ENCODE measurements at places on chromosomes 6 and 20. TPM values are rescaled to one million over a fixed set of nuclear protein-coding genes. Genes with fewer than 3 reads are reported as not detected.

- DNase-seq: no peak
Observed at GRCh38 chr20:44601236-44601671, 18.9 kb downstream of the PKIG start.

DNA sequence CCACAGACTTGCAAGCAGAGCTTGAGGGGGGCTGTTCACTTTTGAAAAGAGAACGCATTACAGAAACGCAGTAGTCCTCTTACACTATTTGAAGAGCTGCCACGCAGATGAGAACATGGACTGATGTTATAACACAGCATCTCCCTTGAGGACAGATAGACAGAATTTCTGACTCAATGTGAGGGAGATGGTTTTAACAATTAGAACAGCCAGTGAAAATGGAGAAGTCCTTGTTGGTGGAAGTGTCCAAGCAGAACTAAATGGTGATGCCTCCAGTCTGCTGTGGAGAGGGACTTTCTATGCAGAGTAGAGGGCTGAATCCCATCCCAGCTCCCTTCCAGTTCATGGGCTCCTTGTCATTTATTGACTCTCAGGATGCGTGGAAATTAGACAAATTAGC lies 100.0 kb downstream of the RREB1 start:
- no peak for DNase-seq

DNA sequence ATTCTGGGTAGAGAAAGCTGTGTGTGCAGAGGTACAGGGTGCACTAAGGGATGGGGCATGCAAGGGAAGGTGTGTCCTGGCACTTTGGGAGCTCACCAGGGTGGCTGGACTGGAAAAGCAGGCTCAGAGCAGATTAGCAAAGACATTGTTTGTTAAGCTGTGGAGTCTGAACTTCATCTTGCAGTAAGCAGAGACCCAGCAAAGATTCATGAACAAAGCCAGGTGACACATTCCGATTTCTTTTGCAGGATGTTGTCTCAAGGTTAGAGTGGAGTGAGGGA lies 28.8 kb downstream of the DUSP22 start:
- DNase-seq: no peak

TREML1 gene
- total RNA-seq: not detected

GRCh38 chr20:10539818-10540553 lies 104.9 kb downstream of the SLX4IP start:
- DNase-seq: no peak

IPCEF1 gene
- 6.6 TPM for total RNA-seq

GRCh38 chr20:3010985-3011723 lies 32.3 kb upstream of the GNRH2 start:
- DNase-seq: peak; percentile 2

SNAI1 gene
- 9.4 TPM for total RNA-seq

DNA sequence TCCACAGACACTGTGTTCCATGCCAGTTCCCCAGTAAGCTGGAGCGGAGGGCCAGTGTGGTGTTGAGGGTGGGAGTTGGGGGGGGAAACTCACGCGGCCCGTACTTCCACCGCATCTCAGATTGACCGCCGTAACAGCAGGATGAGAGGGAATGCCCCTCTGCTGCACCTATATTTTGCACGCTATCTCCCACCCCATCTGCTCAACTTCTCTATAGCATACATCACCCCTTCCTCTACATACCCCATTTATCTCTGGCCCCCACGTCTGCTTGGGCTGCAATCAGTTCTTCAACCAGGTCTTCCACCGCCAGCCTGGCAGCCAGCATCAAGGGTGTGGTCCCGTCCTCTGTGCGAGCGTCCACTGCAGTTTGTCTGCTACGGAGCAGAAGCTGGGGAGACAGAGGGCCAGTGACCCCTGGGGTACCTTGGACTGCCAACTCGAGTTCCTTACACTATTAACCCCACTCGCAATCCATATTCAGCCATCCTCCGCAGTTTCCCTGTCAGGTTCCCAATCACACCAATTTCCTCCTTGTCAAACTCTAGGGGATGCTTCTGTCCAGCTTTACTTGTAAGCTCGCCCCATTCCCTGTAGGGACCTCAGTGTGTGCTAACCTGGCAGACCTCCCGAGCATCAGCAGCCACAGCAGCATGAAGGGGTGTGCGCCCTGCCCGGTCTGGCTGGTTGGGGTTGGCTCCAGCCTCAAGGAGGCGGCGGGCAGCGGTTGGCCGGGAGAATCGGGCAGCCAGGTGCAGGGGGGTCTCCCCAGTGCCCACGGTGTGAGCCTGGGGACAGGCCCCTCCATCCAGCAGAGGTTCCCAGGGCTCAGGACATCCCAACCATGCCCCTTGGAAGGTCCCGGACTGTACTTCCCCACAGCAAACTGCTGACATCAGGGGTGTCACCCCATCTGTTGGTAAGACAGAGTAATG lies 4.5 kb upstream of the GPSM3 start:
- DNase-seq: peak; percentile 56

DNA sequence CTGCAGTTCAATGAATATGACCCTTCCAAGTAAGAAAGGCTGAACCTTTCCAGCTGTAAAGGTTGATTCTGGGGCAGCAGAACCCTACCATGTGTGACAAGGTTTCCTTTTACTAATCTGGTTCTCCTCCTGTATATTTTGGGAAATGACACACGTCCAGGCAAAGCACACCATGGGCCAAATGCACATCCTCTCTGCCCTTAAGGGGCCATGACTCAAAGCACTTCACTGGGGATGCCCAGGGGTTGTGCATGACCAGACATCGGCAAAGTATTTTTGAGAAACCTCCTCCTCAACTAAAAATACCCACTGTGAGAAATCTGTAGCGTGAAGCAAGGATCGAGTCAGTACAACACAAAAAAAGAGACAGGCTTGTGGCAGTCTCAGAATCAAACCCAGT lies 174.7 kb downstream of the BACH2 start:
- DNase-seq: no peak

KHDRBS2 gene
- total RNA-seq: 3.7 TPM

DNA sequence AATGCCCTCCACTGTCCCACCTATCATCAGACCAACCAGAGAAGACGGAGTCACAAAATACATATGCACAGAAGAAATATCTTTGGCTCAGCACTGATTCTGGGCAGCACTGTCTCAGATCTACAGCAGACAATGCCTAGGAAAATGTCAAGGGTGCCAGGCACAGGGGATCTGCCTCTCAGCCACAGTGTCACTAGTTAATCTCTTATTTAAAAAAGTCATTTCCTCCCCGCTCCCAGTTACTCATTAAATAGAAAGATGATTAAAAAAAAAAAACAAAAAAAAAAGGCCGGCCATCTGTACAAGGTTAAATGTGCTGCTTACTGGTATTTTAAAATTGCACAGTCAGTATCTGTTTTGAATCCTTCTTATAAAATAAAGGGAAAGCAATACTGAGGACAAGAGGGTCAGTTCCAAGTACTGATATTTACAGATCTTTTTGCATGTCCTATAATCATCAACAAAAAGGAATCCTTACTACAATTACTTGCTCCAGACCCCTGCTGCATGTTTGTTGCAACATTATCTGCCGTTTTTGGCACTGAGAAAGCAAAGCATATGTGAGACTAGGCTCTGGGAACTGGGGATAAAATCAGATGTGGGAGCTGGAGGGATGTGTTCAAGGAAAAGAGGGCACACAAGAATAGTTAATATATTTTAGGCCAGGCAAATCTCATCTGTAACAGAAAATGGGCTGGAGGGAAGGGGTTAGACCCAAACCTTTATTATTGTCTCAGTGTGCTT lies 299.3 kb downstream of the KIF16B start:
- no peak for DNase-seq

PACSIN1 gene
- total RNA-seq: 3.4 TPM

- DNase-seq: no peak
Observed at GRCh38 chr20:14407336-14407735, 69.9 kb upstream of the FLRT3 start.

BAK1 gene
- total RNA-seq: 50.5 TPM

GRCh38 chr20:3654326-3655130 lies 8.7 kb downstream of the GFRA4 start:
- DNase-seq: no peak

DNA sequence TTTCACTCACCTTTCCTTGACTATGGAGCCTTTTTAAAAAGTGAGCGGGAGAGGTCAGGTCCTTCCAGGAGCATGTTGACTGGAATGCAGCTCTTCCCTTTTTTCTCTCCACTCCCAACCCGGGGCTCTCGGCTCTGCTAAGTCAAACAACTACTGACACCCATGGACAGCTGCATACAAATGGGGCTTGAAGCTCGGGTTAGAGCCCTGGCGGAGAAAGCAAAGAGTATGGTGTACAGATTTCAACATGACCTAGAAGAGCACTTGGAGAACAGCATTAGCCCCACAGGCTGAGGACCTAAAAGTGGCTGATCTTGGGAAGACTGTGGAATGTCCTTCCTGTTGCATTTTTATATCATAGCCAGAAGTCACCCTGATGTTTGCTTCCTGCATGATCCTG lies 162.0 kb upstream of the STMND1 start:
- no peak for DNase-seq

DNA sequence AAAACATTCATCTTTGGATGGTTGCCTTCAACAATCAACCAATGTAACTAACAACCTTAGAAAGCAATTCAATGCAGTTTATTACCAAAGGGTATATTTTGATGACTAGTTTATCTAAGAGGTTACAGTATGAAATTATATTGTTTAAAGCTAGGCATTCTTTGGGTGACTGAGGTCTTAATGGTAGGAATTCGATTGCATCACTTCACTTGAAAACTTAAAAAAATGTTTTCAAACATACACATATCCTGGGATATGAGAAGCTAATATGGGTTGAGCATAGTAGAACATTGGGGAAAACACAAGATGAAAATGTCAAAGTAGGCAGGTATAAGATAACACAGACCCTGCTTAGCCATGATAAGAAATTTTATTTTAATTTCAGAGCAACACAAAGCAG lies 144.6 kb upstream of the BMP5 start:
- DNase-seq: no peak

FYN gene
- 45.4 TPM for total RNA-seq

RBPJL gene
- not detected for total RNA-seq

DNA sequence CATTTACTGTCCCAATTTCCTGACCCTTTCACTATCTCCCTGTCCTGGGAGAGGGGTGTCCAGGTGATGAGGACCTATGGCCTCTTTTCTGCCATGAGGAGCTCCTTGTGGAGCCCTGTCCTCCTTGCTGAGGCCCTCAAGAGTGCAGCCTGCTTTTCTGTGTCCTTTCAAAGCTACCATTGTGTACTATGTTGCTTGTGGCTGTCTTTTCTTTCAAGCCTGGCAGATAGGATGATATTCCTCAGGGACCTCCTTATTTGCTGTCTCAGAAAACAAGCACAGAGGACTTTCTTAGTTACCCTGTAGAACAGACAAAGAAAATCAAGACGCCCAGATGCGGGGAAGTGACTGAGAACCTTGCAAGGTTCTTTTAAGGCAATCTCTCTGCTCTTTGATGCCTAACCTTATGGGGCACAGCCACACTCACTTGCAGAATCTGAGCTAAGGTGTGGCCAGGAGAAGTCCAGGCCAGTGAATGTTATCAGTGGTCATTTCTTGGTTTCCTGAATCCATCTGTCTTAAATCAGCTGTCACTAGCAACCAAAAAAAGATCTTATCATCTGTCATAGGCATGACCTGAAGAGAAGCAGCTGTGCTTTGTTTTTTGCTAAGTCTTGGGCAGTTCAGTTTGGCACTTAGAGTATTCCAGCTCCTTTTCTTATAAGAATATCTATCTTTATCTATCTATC lies 17.2 kb downstream of the CARMIL1 start:
- no peak for DNase-seq

TPD52L1 gene
- total RNA-seq: 15.6 TPM

GRCh38 chr6:25925876-25926275 lies 4.6 kb downstream of the SLC17A2 start:
- DNase-seq: no peak

DNA sequence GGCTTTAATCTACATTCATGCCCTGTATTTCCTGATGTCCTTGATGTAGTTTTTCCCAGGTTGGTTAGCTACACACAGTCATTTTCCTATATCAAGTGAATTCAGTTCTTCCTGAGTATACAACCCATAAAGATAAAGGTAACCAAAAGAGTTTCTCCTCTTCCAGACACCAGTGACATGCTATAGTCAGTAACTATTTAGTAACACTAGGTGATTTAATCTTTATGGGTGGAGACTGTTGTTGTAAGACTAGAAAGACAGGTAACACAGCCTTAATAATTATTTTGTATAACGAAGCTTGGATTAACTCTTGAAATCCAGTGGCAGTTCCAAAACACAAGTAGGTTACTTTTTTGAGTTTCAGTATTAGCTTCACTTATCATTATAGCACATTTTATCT lies 17.6 kb downstream of the MCUR1 start:
- DNase-seq: no peak

DNA sequence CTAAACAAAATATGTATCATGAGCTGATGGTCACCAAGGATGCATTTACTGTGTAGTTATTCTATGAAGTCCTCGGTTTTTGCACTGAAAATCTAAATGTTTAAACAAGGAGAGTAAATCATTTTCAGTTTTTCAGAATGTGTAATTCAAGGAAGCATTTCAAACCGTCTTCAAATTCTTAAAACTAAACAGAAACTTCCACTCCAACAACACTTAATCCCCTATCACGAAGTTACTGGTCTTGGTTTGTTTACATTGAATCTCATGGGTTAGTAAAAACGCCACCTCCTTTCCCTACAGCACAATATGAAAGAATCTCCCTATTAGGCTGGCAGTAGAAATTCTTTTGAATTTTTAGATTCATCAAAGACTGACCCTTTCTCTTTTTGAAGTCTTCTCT lies 192.9 kb downstream of the AIG1 start:
- DNase-seq: no peak

All from H7 (cell line).